Purkinje cell (primary cell): ENCODE measurements at places on chromosomes 12 and 14. TPM values are rescaled to one million over a fixed set of nuclear protein-coding genes. Genes with fewer than 3 reads are reported as not detected.

Gene TSPAN19
- polyA plus RNA-seq, result 5.3 and 9.8 TPM in 2 replicates

Gene GPD1
- 0.25 and 3.1 TPM in 2 replicates for polyA plus RNA-seq

Gene ANO2
- polyA plus RNA-seq, result not detected in 2 replicates

Gene SERPINA1
- 0.42 TPM in 1 of 2 replicates, not detected in the other for polyA plus RNA-seq

Gene OR4E2
- not detected in 2 replicates for polyA plus RNA-seq

Gene PCED1B
- not detected in 2 replicates for polyA plus RNA-seq

Gene ITPK1
- polyA plus RNA-seq, result 3.9 and 8.5 TPM in 2 replicates

Gene CFAP73
- not detected in 2 replicates for polyA plus RNA-seq

Gene ADCY4
- 0.99 TPM in 1 of 2 replicates, not detected in the other for polyA plus RNA-seq

Gene RNASE7
- not detected in 2 replicates for polyA plus RNA-seq

Gene CLEC1A
- 0.24 TPM in 1 of 2 replicates, not detected in the other for polyA plus RNA-seq

Gene LIN7A
- polyA plus RNA-seq, result 4.0 and 4.4 TPM in 2 replicates

Gene MYH6
- polyA plus RNA-seq, result not detected in 2 replicates

Gene CLEC4D
- not detected in 2 replicates for polyA plus RNA-seq

Gene LHX5
- 0.90 and 3.1 TPM in 2 replicates for polyA plus RNA-seq

Gene LYSET
- polyA plus RNA-seq, result 25.2 and 45.3 TPM in 2 replicates

Gene REC8
- 6.9 and 12.6 TPM in 2 replicates for polyA plus RNA-seq

Gene KRT6A
- not detected in 2 replicates for polyA plus RNA-seq

Gene LEMD3
- 19.9 and 22.1 TPM in 2 replicates for polyA plus RNA-seq

Gene ANKS1B
- 104 and 116 TPM in 2 replicates for polyA plus RNA-seq

Gene SMAGP
- polyA plus RNA-seq, result 1.5 TPM in 1 of 2 replicates, not detected in the other

Gene RPGRIP1
- 0.74 and 6.9 TPM in 2 replicates for polyA plus RNA-seq

Gene SAMD15
- 37.4 and 37.8 TPM in 2 replicates for polyA plus RNA-seq

Gene VWF
- polyA plus RNA-seq, result 1.8 and 2.9 TPM in 2 replicates

Gene REP15
- not detected in 2 replicates for polyA plus RNA-seq

Gene ZDHHC22
- 0.71 and 3.5 TPM in 2 replicates for polyA plus RNA-seq

Gene MAP1LC3B2
- 2.1 and 3.1 TPM in 2 replicates for polyA plus RNA-seq

Gene AKAP5
- polyA plus RNA-seq, result 0.28 and 3.8 TPM in 2 replicates

Gene STRN3
- 184 and 211 TPM in 2 replicates for polyA plus RNA-seq

Gene MARK3
- 86.5 and 96.6 TPM in 2 replicates for polyA plus RNA-seq

Gene GALNT6
- polyA plus RNA-seq, result not detected in 2 replicates

Gene ASCL1
- 1.0 and 1.8 TPM in 2 replicates for polyA plus RNA-seq

Gene SMIM41
- not detected in 2 replicates for polyA plus RNA-seq
